ENCODE measurements at places on chromosomes 3 and 15. TPM values are rescaled to one million over a fixed set of nuclear protein-coding genes. Genes with fewer than 3 reads are reported as not detected.

- no peak for DNase-seq
Measured at GRCh38 chr3:70264122-70264780, 48.2 kb downstream of the MDFIC2 start.

NDN gene
- polyA plus RNA-seq, result 19.3 TPM

TRPM1 gene
- not detected for polyA plus RNA-seq

DNA sequence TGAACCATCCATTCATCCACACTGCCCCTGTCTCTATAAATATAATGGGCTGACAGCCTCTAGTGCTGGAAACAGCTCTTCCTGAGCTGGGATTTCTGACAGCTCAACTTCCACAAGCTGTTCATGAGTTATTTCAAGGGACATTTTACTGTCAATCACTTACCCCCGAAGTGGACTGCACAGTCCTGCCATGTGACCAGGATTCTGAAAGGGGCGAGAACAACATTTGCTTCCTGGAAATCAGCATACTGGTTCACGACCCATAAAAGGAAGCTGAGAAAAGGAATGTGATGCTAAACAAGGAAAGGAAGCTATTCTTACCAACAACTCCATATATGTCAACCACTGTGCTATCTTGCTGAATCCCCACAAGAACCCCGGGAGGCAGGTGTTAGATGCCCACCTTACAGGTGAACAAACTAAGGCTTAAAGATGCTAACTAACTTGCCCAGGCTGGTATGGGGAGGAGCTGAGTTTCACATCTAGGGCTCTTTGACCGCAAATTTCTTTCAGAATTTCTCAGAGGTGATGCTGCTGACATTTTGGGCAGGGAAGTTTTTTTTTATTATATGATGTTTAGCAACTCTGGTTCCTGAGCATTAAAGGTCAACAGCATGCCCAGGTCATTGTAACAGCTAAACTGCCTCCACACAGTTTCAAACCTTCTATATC, 16.5 kb upstream of the REC114 start:
- DNase-seq, result no peak

DNA sequence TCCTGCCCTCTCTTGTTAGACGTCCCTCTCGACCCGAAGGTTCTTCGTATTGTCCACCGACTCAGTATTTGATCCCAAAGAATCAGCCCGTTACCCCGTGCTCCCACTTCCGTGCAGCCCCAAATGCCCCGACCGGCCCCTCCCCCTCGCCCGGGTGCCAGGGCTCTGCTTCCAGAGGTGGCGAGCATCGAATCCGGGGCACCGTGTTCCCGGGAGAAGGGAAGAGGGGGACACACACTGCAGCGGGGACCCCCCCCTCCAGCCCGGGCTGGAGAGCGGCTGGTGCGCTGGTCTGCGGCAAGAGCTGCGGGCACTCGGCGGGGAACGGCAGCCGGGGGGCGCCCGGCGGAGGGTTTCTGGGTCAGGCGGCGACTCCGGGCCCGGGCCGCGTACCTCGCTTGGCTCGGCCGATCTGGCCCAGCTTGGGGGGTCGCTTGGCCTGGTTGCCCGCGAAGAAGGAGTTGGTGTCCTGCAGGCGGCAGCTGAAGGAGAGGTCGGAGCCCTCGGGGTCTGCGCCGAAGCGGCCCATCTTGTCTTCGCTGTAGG, 556 bp downstream of the CAMK2N2 start:
- peak; percentile 27 for DNase-seq

DNA sequence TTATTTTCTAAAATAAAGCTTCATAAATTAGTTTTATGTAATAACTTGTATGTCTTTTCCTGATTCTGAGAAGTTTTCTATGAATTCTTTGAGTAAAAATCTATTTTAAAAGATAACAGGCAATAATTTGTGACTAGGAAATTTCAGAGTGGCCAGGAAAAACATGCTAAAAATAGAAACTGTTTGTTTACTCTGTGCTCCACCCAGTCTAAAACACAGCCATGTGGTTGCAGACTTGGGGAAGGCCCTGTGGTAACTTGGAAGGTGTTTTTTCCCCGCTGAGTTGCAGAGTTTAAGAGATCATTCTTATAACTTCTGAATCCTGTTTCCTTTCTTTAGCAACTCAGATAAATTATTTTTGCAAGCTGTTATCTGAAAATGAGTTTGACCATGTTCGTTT, 21.9 kb downstream of the PLCL2 start:
- peak; percentile 47 for DNase-seq

DNA sequence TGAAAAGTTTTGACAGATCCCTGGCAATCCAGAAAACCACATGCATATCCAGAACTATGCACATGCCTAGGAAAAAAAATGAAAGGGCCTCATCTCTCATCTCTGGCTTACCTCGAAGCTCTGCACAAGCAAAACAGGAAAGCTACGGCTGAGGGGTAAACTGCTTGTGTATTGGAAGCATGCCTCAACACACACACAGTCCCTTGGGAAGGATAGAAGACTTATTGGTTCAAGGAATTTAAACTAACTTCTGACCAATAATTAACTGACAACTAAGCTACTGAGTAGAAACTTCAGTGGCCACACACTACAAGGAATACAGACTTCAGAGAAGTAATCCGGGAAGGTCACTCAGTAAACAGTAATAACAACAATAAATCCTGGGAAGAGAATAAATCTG, 59.9 kb upstream of the POMGNT2 start:
- no peak for DNase-seq

- DNase-seq, result peak; percentile 52
Measured at GRCh38 chr3:72888546-72889309, 882 bp downstream of the GXYLT2 start.

DNA sequence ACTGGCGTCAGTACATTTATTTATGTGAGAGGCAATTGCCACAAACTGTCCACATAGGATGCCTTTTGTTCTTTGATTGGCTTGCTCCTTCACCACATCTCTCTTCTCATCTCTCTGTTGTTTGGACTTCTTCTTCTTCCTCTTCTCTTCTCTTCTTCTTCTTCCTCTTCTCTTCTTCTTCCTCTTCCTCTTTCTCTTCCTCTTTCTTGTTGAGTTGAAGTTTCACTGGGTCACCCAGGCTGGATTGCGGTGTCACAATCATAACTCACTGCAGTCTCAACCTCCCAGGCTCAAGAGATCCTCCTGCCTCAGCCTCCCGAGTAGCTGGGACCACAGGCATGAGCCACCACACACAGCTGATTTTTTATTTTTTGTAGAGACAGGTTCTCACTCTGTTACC, 67.7 kb upstream of the GSK3B start:
- DNase-seq, result no peak

TRIM59 gene
- 0.61 TPM for polyA plus RNA-seq

DNA sequence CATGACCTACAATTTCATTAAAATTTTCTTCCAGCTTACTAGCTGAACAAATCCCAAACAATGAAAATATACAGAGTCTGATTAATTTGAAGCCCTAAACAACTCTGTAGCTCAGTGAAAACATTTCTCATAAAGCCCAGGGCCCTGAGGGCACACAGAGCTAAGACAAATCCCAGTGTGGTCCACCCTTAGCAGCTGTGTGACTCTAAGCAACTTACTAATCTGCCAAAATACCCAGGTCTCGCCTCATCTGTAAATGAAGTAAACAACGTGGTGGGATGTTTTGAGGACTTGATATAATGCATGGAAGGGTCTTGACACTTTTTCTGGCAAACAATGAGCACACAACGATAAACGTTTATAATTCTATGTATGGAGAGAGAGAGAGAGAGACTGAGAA, 158.4 kb downstream of the FHIT start:
- no peak for DNase-seq

DNA sequence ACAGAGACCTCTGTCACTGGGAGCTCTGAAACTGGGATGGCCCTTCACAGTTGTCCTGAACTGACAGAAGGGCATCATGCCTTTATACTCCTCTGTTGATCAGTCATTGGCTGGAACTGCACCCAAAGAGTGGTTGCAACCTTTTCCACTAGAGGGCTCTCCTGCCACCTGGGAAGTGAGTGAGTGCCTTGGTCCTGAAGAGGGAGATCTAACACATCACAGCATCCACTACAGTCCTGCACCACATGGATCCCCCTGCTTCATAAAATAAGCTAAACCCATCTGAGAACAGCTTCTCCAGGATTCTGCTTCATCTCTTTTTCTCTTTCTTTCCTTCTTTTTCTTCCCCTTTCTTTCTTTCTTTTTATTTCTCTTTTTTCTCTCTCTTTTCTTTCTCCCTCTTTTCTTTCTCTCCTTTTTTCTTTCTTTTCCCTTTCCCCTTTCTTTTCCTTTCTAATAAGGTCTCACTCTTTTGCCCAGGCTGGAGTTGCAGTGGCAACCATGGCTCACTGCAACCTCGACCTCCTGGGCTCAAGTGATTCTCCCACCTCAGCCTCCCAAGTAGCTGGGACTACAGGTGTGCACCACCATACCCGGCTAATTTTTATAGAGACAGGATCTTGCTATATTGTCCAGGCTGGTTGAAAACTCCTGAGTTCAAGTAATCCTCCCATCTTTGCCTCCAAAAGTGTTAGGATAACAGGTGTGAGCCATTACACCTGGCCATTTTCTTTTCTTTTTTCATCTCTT, 42.8 kb upstream of the RAF1 start:
- peak; percentile 44 for DNase-seq

SLC28A1 gene
- 0.05 TPM for polyA plus RNA-seq

- DNase-seq, result no peak
Measured at GRCh38 chr15:56031836-56032235, 38.4 kb upstream of the NEDD4 start.

GRCh38 chr15:93176065-93176464, 87.1 kb upstream of the RGMA start:
- no peak for DNase-seq

DNA sequence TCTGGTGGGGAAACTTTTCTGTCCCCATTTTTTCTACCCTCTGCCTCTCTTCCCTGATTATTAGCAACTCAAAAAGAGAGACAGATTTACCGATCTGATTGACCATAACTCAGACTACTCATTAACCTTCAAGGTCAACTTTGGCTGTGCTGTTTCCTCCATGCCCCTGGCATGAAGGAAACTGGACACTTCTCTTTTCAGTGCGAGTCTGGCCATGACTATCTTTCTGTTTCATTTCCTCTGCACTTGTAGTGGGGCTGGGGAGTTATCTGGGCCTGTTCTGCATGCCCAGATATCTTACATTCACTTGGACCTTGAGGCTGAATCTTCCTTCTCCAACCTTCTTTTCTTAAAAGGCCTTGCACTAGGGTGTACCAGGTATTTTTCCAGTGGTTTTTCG, 76.9 kb upstream of the SLCO2A1 start:
- no peak for DNase-seq

DNA sequence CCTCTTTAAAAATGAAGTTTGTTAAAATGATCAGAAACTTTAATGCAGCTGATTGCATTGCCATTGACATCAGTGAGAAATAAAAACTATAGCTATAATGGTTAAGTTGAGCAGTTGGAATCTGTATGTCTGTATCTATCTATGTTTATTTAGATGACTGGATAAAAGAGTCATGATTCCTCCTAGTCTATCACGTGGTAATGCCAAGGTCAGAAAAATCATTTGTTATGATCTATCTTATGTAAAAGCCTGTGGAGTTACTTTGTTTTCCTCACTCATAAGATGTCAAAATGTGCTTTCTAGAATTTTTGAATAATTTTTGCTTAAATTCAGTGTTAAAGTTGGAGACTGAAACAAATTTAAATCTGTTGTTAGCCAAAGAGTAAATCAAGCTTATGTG, 63.3 kb downstream of the MBNL1 start:
- DNase-seq, result no peak

- DNase-seq, result peak; percentile 70
Measured at GRCh38 chr15:70284438-70285214, 186.9 kb upstream of the TLE3 start.

- DNase-seq, result no peak
Measured at GRCh38 chr3:195182470-195182795, 88.5 kb downstream of the XXYLT1 start.

GRCh38 chr3:14403619-14404155, 1.3 kb downstream of the SLC6A6 start:
- peak; percentile 78 for DNase-seq

- no peak for DNase-seq
Measured at GRCh38 chr15:85404176-85404917, 23.9 kb downstream of the AKAP13 start.

DNA sequence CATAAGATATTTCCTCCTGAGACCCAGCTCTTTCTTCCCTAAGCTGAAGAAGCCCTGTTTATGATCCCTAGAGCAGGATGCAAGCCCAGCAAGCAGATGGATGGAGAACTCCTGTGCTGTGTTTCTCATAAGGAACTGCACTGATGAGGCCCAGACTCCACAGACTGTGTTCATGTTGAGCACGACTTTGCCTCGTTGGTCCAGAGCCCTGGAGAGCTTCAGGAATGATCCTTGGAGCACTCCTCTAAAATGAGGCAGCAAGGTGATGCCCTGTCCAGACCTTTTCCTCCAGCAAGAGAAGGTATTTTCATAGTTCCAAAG, 83.8 kb downstream of the MYLK start:
- DNase-seq, result no peak

All from adrenal gland (tissue), 19 donors.